ENCODE measurements at places on chromosomes 12 and 14. TPM values are rescaled to one million over a fixed set of nuclear protein-coding genes. Genes with fewer than 3 reads are reported as not detected.

- DNase-seq = no peak
These were observed 2.6 kb downstream of the CYP46A1 start for GRCh38 chr14:99686557-99687283.

CCDC175 gene
- 0.10 TPM for total RNA-seq

KCNK10 gene
- total RNA-seq = not detected

DNA sequence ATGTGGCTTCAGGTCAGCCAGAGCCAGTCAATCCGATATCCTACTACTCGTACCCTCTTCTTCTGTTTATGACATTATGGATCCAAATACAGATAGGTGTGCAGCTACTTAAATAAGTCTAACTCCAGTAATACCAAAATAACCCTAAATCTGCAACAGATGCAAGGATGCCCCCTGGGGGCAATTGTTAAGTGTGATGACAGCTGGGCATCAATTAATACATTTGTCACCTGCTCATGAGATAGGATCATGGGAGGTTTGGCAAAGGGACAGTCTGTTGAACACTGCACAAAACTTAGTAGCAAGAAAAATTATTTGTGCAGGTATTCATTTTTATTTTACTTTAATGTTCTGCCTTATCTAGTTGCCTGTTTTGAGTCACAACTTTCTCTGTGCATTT lies 83.2 kb downstream of the SLC38A6 start:
- DNase-seq = no peak

GRCh38 chr14:52049721-52050588 lies 18.9 kb downstream of the NID2 start:
- DNase-seq = no peak

GRCh38 chr14:25118671-25119070 lies 68.7 kb upstream of the STXBP6 start:
- DNase-seq = no peak

DNA sequence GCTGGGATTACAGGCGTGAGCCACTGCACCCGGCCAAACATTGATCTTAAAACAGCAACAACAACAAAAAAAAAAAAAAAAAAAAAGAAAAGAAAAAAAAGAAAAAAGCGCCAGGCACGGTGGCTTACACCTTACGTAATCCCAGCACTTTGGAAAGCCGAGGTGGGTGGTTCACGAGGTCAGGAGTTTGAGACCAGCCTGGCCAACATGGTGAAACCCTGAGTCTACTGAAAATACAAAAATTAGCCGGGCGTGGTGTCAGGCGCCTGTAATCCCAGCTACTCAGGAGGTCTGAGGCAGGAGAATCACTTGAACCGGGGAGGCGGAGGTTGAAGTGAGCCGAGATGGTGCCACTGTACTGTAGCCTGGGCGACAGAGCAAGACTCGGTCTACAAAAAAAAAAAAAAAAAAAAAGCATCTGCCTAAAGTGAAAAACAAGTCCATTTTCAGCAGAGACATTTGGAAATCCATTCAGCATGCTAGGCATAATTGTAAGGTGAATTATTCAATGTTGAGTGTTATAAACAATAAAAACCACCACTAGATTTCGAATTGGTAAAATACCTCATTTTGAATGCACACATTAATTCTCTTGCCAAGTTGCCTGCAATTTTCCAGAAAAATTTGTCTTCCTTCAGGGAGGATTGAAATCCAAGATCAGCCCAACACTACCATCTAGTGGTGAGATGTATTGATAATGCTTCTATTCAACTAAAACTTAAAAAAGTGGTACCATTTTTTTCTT lies 8.0 kb upstream of the CERS5 start:
- DNase-seq = no peak

DNA sequence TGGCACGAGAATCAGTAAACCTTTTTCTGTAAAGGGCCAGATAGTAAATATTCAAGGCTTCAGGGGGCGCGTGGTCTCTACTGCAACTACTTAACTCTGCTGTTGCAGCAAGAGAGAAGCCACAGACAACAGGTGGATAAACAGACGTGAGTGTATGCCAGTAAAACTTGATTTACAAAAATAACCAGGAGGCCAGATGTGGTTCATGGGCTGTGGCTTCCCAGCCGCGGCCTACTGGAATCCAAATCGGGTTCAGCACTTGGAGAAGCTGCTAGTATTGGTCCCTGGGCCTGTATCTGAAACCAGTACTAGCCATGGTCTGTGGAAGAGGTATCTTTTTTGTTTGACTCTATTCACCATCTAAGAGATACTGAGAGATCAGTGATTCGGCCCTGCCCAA lies 13.3 kb downstream of the PPP2R5C start:
- DNase-seq = no peak

HPD gene
- total RNA-seq = 5.6 TPM

DNA sequence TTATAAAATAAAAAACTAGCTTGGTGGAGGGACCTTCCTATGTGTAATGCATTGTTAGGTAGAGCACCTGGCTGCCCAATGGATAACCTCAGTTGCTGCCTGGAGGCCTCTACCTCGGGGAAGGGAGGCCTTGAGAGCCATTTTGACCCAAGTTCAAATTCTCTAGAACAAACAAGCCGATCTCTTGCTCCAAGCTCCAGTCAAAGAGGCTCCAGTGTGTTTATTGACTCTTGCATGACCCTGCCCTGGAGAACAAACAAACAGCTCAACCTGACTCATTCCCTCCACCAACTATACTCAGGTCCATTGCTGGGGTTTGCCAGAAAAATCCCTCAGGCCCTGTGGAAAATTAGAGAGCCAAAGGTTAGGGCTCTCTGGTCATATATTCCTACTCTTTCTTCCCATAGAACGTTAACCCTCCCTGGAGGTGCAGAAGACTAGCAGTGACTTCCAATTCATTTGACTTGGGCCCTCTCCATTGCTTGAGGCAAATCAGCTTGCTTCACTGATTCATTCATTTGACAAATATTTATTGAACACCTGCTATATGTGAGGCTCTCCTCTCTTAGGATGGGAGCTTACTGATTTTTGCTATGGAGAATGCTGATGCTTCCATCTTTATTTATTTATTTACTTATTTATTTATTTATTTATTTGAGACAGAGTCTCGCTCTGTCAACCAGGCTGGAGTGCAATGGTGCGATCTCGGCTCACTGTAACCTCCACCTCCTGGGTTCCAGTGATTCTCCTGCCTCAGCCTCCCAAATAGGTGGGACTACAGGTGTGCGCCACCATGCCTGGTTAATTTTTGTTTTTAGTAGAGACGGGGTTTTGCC lies 73.7 kb upstream of the CISTR start:
- DNase-seq = no peak

DNA sequence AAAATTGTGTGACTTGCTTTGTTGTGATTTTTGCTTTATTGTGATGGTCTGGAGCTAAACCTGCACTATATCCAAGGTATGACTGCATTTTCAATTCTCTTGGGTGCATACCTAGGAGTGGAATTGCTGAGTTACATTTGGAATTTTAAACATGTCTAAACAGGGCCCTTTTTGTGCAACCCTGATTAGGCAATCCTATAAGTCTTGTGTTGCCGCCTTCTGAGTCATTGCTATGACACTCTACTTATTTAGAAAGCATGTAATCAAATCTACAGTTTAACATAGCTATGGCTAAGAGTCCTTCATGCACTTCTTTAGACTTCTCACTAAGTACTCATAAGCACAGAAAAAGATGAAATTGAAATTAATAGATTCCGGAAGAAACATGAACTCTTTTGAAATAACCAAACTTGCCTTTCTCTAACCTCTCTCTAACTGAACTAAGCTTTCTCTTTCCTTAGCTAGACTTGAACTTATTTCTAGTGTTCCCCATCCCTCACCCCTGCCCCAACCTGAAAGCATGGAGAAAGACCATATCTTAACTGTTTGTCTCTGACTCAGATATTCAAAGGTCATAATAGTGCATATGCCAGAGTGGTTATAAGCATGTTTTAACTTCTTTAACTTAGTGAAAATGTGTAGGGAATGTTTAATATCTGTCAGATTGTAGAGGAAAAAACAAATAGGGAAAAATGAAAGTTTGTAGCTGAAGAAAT lies 203.0 kb downstream of the SNAPC1 start:
- no peak for DNase-seq

RTN1 gene
- total RNA-seq = 13.1 TPM

DNA sequence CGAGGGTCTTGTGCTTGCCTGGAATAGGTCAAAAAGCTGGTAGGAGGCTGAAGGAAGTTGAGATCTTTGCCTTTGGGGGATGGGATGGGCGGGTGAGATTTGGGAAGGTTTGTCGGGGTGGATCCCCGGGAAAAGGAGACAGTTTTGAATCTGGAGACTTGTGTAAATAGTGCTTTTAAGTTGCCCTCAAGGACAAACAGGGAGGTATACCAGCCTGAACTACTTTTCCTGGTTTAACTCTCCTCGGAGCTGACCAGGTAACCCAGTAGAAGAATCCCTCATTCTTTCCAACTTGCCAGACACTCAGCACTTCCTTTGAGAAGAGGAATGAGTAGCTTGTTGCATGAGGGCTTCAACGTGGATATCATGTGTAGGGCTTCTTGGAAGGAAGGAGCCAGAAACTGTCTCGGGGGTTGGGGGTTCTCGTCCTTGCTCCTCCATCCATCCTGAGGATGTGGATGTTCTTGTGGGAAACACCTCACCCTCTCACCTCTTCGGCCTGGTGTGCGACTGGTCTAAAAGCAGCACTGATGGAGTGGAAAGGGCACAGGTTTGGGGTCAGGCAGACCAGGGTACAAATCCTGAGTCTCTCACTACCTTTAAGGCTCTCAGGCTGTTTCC lies 1.9 kb downstream of the TEAD4 start:
- DNase-seq = no peak

P2RX2 gene
- not detected for total RNA-seq

DNA sequence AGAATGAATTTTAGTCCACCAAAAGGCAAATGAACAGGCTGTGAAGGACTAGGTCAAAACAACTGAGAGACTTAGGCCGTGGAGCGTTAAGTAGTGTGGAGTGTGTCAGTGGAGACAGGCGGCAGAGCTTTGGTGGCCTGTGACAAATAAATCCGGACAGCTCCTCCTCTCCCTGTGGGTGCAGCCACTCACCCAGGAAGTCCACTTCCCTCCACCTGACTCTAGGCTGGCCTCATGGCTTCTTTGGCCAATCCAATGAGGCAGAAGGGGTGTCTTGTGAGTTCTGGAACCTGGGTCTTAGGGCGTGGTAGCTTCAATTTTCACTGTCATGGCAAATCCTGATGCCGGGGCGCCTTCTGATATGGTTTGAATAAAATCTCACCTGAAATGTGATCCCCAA lies 180.9 kb upstream of the C14orf180 start:
- no peak for DNase-seq

PLEKHD1 gene
- total RNA-seq = 0.10 TPM

GRCh38 chr12:77308056-77308455 lies 242.7 kb upstream of the E2F7 start:
- no peak for DNase-seq

GRCh38 chr12:121748571-121749265 lies 36.2 kb downstream of the TMEM120B start:
- DNase-seq = no peak

NUDT4 gene
- 133 TPM for total RNA-seq

- DNase-seq = no peak
These were observed 9.7 kb downstream of the NAP1L1 start for GRCh38 chr12:76074701-76075336.

DNA sequence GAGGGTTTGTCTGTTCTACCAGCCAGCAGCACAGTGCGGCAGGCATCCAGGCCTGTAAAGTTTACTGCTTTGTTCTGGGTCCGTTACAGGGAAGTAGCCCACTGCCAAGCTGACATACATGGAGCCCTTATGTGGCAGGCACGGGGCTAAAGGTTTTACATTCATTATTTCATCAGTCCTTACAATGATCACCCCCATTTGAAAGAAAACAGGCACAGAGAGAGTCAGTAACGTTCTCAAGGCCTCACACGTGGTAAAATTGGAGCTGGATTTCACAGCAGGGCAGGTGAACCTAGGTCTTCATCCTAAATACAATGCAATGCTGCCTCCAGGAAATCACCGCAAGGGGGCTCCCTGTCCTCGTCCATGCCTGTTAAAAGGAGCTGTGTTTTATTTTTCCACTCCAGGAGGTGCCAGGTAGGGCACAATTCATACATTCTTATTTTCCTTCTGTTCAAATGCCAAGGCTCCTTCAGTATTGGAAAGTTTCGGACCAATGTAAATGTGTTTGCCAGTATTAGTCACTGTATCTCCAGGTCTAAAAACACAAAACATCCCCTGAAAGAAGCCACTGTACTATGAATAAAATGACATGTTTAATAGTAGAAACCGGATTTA lies 172.2 kb upstream of the GZMB start:
- peak; percentile 83 for DNase-seq

DNA sequence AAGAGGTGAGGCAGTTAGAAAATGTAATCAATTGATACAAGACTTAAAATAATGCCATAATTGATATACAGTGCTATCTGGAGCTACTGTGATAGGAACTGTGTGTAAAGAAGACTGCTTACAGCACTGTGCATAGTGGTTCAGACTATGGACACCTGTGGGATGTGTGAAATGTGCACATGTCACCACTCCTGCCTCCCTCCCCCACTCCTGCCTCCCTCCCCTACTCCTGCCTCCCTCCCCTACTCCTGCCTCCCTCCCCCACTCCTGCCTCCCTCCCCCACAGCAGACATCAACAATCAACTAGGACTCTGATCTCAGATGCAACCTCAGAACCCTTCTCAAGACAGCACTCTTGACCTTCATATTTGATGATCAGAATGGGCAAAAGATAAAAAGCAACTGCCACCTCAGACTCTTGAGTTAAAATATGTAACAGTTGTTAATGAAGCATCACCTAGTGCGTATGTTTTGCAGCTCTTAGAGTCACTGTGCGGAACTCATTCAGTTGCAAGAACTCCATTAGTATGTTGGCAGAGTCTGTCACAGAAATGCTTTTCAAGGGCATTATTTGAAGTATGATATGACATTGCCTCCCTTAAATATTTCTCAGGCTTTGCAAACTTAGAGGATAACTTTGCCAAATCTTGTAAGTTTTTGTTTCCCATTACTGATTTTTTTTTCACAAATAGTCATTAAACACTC lies 255.2 kb upstream of the DDHD1 start:
- DNase-seq = no peak

DNA sequence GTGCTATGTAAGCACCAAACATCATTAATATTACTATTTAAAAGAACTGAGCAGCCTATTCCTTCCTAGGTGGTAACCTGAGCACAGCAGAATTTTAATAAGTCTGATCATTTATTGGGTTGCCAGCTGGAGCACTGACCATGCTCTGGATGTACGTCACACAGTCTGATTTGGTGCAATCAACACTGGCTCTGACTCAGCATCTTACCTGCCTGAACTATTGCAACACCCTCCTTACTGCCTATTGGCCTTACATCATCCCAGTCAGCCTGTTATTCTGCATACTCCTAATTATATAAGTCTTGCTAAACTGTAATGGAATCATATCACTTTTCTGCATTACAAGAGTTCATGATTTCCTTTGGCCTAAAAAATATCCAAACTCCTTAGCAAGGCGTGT lies 149.7 kb downstream of the PTPRO start:
- DNase-seq = no peak

DNA sequence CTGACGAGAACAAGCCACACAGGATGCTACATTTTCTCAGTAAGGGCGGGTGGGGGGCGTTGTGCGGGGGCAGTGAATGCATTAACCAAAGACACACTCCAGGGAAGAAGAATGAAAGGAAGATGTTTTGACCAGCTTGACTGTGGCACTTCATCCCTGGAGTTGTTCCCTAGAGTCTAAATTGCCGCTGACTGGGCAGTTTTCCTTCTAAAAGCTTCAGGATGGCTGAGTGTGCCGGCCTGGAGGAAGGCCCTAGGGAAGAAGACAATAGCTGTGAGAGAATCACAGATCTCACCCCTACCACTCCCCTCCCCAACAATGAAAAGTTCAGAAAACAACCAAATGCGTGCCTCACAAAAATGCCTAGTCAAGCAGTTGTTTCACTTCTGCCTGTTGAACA lies 67.2 kb downstream of the NKX2-1 start:
- no peak for DNase-seq

INHBE gene
- not detected for total RNA-seq

Data from posterior vena cava (tissue), 2 donors.